ENCODE measurements at places on chromosomes 12 and 14.

DNA sequence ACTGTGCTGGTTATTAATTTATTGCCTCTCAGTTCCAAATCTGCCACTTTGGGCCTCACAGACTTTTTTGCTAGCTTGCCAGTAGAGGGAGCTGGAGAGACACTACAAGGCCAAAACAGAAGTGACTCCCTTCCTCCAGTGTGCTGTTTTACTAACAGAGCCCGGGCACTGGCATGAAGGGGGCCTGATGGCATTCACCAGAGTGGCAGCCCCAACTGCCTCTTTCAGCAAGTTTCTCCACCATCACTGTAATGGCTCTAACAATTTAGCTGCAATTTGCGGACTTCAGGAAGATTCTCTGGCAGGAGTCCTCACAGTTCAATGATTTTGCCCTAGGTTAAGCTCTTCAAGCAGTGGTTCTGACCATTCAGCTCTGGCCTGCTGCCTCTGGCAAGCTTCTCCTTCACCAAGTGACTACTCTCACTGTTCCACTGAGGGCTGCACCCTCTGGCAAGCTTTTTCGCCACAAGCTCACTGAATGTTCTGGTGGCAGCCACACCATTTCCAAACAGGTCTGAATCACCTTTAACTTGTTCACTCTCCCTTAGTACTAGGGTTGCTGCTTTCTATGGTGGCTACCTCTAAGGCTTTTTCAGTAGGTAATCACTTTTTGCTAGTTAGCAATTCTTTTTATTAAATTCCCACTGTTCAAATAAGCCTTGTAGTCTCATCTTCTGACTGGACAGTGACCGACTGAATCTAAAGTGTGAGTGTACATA, 104.9 kb downstream of the ZC3H14 start:
- peak; percentile 52 for DNase-seq

DNA sequence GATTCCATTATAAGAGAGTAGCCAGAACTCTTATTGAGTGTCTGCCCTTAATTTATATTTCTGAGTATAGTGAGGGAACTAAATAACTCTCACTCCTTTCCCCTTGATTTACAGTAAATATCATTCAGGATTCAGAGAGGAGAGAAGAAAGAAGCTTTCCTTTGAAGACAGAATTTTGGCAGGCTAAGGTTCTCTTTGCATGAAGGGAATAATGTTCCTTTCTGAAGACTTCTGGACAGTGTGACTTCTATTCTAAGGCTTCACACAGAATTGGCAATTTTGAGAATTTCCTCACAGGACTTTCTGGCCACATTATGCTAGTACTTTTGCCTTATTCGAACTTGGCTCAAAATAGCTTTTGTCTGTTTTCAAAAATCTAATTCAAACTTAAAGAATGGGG, 352.2 kb upstream of the FBXO33 start:
- DNase-seq: no peak

DNA sequence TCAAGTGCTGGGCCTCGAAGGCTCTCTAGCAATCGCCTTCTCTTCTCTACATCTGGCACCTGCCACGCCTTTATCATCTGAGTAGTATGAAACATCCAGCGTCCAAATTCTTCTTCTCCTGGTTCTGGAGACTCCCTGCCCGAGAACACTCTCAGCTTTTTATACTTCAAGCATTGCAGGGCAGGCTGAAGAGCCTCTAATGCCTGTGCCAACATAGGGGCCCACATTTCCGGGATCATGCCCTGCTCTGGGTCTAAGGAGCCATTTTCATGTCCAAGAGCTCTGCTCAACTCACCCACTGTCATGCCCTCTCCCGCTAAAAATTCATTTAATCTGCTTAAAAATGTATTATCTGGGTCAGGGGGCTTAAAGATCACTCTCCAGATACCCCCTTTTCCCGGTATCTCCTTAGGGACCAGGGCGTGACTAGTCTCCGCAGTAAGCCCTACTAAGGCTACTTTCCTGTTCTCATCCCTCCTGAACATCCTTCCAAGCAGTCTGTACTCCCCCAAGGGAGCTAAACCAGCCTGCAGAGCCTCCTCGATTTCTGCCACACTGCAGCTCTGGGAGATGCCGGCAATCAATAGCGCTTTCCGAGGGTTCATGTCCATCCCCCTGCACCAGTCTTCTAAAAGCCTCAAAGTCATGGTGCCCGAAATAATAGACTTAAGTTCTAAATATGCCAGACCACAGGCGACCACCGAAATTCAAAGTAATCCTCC, 940 bp downstream of the MOAP1 start:
- no peak for DNase-seq

DNA sequence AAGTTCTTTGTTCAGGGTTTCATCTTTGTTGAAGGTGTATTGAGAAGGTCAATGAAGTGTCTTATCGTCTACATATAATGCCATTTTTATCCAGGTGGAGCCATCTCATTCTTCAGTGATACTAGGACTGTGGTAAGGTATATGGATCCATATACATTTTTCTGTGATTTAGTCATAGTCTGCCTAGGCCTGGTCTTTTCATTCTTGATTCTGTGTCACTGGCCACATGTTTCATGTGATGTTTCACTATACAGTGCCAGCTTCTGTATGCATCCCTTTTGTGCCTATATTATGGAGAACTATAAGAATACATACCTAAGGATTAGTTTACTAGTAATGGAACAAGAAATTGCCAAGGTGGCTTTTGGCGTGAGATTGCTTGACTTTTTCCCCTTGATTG, 40.5 kb downstream of the VEZT start:
- no peak for DNase-seq

- no peak for DNase-seq
These were observed 983.0 kb upstream of the LRFN5 start for GRCh38 chr14:40623643-40624042.

GRCh38 chr12:132327336-132328171, 1.8 kb downstream of the GALNT9 start:
- peak; percentile 85 for DNase-seq

Measured in activated CD8-positive, alpha-beta T cell treated with anti-CD3 and anti-CD28 coated beads for 36 hours (primary cell).